ENCODE measurements at places on chromosomes 3 and 15.

GRCh38 chr15:38598749-38599148 lies 34.1 kb upstream of the RASGRP1 start:
- DNase-seq: no peak

DNA sequence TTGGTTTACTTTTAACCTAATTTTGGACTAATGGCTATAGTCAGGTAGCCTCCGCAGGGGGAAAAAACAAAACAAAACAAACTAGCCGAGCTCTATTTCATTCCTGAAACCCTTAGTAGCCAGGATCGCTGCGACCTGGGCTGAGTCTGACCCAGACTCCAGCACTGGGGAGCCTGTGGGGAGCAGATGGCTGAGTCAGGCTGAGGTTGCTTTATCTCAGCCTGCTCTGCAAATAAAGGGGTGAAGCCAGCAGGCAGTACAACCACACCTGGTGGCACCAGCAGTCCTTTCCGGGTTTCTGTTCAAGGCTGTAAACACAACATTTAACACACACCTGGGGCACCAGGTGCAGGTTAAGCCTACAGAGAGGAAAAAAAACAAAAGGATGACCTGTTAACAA lies 27.3 kb downstream of the ABHD2 start:
- no peak for DNase-seq

- peak; percentile 19 for DNase-seq
These were observed 16.8 kb downstream of the EXOSC7 start for GRCh38 chr3:44992555-44993470.

- no peak for DNase-seq
These were observed 1046.3 kb downstream of the ROBO2 start for GRCh38 chr3:78086150-78086549.

DNA sequence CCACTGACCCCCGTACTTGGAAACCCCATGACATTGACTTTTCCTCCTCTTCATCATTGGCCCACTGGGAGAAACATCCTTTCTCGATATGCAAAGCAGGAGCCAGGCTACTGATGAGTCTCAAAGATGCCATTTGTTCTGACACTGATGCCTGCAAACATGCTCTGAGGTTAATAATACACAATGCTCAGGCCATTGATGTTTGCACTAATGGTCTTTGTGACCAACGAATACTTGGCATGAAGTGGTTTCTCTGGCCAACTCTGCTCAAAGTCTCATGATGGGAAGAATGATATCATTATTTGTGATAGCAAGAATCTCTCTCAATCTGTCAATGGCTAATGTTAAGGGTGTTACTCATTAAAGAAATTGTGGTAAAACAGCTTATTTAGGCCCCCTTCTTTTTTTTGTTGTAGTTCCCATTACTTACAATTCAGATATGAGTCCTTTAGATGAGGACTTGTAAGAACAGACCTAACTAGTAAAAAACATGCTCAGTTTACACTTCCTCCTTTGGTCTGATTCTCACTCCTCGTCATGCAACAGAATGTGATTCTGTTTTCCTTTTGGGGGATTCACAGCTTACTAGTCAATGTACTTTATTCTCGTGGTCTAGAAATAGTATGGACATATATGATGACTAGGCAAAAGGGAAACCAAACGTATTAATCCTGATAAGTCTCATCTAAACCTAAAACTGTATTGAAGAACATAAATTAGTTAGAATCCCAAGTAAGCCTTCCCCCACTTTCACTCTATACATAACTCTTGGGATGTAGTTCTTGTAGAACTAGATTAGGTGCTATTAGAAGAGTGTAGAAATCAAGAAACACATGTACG lies 488.8 kb upstream of the DPPA4 start:
- no peak for DNase-seq

DNA sequence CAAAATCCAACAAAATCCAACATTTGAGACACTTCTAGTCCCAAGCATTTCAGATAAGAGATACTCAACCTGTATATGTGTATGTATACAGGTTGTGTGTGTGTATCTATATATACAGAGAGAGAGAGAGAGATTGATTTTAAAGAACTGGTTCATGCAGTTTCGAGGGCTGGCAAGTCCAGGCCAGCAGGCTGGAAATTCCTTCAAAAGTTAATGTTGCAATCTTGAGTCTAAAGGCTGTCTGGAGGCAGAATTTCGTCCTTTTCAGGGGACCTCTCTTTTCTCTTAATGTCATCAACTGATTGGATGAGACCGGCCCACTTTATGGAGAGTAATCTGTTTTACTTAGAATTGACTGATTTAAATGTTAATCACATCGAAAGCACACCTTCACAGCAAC lies 199.6 kb upstream of the IL12A start:
- DNase-seq: no peak

DNA sequence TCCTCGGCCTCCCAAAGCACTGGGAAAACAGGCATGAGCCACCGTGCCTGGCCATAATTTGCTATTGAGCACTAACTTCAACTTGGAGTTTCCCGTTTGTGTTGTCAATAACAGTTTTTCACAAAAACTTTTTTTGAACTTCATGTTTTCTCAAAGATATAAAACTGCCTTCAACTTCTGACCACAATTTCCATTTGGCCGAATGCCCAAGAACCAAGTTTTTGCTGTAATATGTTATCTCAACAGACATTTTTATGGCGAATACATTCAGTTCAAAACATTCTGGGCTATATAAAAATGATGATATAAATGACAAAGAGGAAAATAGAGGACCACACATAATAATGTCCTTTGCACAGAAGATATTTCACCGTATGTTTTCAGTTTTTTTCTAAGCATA lies 56.4 kb downstream of the NEDD4 start:
- peak; percentile 78 for DNase-seq

- no peak for DNase-seq
These were observed 48.0 kb downstream of the ARHGAP31 start for GRCh38 chr3:119342176-119342575.

DNA sequence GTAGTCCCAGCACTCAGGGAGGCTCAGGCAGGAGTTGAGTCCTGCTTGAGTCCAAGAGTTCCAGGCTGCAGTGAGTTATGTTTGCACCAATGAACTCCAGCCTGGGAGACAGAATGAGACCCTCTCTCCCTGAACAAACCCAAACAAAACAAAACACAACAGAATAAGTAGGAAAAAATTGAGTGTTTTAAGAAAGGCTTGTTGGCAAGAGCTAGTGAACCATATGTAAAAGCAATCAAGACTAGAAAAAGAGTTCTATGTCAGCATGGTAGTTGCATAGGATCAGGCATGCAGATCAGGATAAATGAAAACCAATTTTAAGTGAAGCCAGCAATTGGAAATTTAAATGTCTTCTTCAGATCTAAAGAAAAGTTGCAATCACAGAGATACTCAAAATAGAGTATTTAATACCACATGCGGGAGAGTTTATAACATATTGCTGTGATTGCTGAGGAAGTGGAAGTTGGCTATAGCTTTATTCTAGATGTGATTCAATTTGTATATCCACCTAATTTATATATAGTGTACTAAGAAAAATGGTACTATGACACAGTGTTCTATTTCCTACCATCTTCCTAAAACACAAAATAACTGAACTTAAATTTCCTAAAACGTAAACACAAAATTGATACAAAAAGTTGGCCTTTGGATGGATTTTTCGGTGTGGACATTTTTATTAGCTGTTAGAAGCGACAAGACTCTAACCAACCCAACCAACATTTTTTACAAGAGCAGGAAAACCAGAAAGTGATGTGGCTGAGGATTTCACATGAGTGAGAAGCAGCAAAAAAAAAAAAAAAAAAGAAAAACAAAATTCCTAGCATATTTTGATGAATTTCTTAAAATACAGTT lies 101.9 kb upstream of the ROBO1 start:
- DNase-seq: no peak

DNA sequence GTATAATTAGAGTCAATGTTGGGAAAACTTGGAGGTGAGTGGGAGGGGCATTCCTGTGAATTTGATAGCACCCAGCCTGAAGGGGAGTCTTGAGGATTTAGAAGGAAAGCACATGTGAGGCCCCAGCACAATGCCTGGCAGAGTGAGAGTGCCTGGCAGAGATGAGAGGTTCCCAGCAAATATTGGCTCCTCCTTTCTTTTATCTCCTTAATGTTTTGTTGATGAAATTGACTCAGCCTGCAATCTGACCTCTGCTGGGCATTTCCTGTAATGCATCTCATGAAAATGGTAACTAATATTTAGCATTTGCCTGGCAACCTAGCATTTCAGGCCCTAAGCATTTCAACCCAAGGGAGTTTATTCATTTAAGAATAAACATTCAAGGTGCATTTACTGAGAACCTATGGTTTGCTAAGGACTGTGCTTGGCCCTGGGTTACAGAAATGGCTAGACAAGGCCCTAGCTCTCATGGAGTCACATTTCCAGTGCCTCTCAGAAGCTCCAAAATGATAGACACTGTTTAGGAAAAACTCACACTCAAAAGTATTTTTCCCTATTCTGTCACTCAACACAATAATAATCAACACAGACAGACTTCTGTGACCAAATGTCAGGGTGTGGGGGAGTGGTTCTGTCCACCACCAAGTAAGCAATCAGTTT lies 19.0 kb downstream of the PDHB start:
- DNase-seq: peak; percentile 88

GRCh38 chr3:184134746-184135148 lies 411 bp upstream of the EIF2B5 start:
- no peak for DNase-seq

- no peak for DNase-seq
These were observed 25.2 kb downstream of the EOMES start for GRCh38 chr3:27696906-27697305.

- no peak for DNase-seq
These were observed 3.2 kb downstream of the MORC1 start for GRCh38 chr3:109114746-109115145.

DNA sequence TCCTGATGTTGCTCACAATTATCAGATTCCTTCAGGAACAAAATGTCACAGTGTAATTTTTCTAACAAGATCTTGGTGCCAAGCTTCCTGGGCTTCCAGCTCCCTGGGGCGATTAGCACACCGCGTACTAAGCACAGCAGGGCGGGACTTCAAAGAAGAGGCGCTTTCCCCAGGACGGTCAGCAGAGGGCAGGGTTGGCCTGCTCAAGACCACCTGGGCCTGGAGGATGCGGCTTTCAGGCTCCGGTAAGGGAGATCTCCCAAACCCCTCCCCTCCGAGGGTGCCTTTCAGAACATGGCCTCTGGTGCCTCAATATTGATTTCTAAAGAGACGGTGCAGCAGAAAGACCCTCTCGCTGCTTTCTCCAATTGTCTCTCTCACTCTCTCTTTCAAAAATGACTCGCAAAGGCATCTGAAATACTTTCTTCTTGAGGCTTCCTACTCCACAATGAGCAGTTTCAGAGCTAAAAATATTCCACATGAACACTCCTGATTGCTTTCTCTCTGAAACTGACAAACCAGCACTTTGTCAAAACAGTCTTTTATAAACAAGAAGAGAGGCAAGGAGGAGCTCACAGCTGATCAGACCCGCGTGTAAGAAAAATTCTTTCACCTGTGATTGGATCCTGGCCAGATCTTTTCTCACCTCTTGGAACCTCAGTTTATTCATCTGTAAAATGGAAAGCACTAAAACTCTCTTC lies 154.0 kb downstream of the ADAMTS9 start:
- DNase-seq: peak; percentile 88

DNA sequence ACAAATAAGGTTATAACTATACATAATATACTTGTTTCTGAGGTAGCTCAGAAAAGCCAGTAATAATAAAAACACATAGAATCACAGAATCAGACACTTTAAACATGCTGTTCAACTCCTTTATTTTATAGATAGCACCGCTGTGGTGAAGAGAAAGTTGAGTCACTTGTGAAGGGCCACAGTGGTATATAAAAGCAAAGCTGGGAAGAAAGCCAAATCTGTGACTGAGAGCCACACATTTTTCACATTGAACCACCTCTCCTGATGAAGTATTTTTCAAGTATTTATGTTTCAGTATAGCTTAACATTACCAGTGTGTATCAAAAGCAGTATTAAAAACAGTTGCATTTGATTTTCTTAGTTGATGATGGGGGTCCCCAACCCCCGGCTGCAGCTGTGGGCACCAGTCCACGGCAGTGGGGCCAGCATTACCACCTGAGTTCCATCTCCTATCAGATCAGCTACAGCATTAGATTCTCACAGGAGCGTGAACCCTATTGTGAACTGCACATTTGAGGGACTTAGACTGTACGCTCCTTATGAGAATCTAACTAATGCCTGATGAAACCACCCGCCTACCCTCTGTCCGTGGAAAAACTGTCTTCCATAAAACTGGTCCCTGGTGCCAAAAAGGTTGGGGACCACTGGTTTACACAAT lies 46.2 kb downstream of the TBL1XR1 start:
- peak; percentile 84 for DNase-seq

DNA sequence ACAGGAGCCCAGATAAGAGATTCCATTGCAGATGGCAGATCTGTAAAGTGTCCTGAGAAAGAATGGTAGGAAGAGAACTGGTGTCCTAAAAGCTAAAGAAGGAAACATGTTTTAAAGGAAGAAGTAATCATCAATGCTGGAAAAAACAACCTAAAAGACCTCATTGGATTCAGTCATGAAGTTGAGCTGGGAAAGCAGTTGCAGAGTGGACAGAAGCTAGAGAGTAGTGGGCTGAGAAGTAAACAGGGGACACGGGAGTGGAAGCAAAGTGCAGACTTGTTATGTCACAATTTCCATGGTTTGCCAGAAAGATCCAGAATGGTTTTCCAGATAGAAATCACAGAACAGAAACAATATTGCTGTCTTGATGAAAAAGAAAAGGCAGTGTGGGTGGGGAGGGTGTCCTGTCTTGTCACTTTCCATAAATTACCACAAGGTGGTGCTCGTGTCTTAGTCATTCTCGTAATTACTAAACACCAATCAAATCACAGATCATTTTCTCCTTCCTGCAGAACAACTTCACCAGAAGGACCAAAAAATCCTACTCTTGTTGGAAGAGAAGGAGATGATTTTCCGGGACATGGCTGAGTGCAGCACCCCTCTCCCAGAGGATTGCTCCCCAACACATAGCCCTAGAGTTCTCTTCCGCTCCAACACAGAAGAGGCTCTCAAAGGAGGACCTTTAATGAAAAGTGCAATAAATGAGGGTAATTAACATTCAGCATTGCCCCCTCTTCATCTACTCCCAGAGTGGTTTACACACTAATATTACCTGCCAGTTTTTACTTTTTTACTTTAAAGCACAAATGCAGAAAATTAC lies 64.5 kb downstream of the KLHL25 start:
- peak; percentile 78 for DNase-seq

- DNase-seq: no peak
These were observed 1.1 kb downstream of the MCF2L2 start for GRCh38 chr3:183427196-183427875.

GRCh38 chr3:81788610-81789009 lies 27.2 kb upstream of the GBE1 start:
- no peak for DNase-seq

GRCh38 chr3:174581558-174581957 lies 277.6 kb upstream of the NAALADL2 start:
- DNase-seq: no peak

- no peak for DNase-seq
These were observed 51.8 kb downstream of the TMEM108 start for GRCh38 chr3:133089906-133090485.

- DNase-seq: no peak
These were observed 27.8 kb downstream of the ACSBG1 start for GRCh38 chr15:78206326-78207109.

DNA sequence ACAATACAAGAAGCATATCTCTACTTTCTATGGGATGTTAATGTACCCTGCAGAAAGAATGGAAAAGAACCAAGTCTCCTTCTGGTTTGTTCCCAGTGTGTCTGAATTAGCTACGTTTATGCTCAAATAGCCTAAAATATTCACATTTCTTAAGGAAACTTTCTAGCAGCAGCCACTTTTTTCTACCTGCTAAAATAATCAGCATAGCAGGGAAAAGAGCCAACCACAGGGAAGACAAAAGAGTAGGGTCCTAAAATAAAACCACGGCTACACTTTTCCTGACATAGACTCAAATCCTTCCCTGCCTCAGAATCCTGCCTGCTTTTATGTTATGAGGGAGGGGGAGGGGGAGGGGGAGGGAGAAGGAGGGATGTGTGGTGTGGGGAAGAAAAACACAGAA lies 136.7 kb downstream of the GBE1 start:
- no peak for DNase-seq
